ENCODE measurements at places on chromosomes 7 and 10.
A peak's percentile ranks its signal among the peaks of the same experiment; 100 is the strongest.

GRCh38 chr10:75261813-75262705 is 26.3 kb upstream of the COMTD1 start:
- no peak for DNase-seq

DNA sequence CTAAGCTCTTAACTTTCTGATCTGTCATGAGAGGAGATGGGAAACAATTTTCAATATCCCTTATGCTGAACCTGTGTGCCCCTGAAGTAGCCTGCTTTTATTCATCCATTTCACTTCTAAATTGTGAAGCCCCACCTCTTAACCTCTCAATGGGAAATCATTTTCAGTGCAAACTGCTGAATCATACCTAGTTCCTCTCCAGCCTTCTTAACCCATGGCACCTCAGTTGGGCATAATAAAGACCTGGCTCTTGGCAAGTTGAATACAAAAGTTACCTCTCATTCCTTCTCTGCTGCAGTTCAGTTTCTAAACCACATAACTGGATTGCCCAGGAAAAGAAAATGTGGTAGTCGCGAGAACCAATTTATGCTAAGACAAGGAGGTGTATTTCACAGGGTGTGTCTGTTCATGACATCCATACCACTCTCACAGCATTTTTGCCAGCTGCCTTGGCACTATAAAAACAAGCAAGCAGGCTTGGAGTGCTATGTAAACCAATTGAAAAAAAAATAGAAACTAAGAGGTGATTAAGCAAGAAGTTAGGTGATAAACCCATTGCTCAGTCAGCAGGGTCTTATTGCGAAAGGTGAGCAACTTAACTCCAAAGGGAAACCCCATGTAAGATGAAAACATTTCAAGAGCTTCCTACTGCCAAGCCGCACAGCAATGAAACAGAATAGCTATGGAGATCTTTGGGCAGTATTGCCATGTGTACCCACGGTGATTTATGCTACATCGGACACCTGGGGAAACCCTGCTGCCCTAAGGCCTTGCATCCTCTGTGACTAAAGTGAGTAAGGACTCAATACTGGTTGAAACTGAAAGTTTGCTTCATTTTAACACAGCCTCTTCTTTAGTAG is 57.0 kb upstream of the DKK1 start:
- no peak for DNase-seq

DNA sequence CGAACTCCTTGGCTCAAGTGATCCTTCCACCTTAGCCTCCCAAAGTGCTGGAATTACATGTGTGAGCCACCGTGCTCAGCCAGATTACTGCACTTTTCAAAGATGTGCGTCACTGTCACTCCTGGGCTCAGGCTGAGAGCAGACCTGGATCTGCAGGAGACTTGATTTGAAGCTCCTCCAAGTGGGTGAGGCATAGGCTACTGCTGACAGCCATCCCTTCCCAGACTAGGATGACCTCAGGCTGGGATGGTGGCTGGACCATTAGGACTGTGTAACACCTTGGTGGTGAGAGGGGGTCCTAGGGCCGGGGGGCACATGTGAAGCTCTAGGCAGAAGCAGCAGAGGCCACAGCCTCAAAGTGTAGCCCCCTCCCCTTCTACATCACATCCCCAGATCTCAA is 8.2 kb upstream of the SRRM3 start:
- no peak for DNase-seq

DNA sequence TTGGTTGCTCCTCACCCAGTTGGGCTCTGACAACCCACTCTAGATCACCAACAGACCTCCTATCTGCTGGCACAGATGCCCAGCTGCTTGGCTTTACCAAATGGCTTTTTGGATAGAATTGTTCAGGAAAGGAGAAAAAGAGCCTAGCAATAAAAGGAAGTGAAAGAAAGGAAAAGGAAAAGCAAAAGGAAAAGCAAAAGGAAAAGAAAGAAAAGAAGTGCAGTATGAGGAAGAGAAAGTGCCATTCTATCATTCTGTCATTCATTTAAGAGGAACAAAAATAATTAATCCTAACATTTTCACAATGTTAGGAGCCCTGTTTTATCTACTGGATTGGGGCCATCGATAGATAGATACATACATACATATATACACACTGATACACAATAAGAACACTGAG is 353.6 kb downstream of the THSD7A start:
- DNase-seq: no peak

GRCh38 chr10:125629758-125630376 is 53.1 kb downstream of the TEX36 start:
- DNase-seq: peak; percentile 41

DNA sequence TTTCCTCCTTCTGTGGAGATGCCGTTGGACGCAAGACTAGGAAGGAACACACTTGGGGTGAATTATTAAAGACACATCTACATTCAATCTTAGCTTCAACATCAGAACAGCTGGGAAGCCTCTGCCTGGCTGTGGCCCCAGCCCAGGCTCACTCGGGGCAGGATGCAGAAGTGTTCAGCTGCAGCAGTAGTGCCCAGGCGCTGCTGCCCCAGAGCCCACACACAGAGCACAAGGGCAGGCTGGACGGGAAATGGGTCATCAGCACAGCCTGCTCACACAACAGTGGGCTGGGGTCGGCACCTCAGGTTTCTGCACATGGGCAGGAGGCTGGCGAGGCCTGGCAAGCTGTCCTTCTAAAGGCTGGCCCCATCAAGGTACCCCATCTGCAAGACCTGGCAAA is 42.5 kb downstream of the NOD1 start:
- no peak for DNase-seq

GRCh38 chr7:147659036-147659995 is 931.2 kb upstream of the C7orf33 start:
- no peak for DNase-seq

DNA sequence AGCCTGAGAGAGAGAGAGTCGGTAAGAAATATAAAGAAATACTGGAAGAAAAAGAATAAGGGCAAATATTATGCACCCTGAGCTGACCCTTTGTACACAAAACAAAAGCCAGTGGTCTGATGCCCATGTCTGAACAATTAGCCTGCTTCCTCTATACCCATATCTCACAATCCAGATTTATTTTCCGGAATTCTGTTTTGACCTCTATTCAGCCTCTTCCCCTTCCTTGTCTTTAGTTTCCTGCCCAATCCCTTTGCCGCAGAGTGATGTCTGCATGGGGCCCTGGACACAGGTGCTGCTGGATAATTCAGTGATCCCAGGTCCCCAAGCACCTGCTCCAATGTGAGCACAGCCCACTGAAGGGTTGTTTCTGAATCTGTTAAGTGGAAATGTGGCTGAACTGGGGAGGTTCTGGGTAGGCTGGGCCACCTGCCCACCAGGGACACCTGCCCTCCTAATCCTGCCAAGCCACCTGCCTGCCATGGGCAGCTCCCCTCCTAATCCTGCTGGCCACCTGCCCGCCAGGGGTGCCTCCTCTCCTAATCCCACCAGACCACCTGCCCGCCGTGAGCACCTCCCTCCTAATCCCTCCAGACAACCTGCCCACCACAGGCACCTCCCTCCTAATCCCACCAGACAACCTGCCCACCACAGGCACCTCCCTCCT is 23.0 kb downstream of the ADGRA1 start:
- no peak for DNase-seq

DNA sequence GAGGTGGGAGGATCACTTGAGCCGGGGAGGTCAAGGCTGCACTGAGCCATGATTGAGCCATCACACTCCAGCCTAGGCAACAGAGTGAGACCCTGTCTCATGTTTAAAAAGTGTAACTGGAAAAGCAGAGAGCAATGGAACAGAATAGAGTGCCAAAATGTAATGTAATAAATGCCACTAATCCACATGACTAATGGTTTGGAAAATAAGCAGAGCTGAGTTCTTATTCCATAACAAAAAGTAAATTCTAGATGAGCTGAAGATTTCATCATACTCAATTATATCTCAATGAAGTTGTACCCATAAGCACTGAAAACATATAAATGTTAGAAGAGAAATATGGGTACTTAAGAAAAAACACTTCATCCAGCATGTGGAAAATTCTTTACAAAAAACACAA is 132.6 kb downstream of the USP6NL start:
- no peak for DNase-seq

DNA sequence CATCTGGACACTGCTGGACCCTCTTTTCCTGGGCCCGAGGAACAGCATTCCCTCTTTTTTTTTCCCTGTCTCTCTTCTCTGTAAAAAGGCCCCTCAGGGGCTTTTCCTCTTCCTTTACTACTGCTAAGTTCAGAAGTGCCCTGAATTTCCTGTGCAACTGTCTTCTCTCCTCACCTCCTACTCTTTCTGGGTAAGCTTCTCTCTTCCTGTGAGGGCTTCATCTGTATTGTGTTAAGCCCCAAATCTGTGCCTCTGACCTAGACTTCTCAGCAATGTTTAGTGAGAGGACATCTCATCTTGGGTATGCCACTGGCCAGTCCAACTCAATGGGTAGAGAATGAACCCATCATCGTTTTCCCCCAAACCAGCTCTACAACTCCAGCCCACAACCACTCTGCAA is 174.2 kb downstream of the PTEN start:
- no peak for DNase-seq

GRCh38 chr7:44307301-44307900 is 18.0 kb downstream of the CAMK2B start:
- DNase-seq: peak; percentile 18

DNA sequence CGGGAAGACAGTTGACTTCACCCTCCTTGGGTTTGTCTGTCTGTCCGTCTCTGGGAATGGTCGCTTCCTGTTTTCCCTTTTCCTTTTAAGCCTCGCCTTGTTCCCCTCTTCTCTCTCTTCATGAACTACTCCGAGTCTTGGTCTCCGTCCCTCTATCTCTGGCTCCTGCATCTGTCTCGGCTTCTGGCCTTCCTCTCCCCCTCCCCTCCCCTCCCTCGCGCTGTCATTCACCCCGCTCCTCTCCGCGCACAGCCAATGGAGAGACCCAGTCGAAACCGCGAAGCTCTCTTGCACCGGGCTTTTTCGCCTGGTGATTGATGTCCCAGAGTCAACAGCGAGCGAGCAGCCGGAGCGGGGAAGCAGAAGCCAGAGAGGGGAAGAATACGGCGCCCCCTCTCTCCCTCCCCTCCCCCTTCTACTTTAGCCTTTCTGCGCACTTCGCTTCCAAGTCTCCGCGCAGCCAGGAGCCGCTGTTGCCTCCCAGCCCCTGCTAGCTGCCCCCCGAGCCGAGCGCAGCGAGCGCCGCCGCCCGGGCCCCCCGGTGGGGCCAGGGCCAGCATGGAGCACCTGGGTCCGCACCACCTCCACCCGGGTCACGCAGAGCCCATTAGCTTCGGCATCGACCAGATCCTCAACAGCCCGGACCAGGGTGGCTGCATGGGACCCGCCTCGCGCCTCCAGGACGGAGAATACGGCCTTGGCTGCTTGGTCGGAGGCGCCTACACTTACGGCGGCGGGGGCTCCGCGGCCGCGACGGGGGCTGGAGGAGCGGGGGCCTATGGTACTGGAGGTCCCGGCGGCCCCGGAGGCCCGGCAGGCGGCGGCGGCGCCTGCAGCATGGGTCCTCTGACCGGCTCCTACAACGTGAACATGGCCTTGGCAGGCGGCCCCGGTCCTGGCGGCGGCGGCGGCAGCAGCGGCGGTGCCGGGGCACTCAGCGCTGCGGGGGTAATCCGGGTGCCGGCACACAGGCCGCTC is at the start of gene TLX1:
Gene TLX1, plus strand, starts transcription at position 317 of the 978 bp plus-strand sequence. Its CDS starts 242 bp downstream, at position 559.
- DNase-seq: peak; percentile 44

DNA sequence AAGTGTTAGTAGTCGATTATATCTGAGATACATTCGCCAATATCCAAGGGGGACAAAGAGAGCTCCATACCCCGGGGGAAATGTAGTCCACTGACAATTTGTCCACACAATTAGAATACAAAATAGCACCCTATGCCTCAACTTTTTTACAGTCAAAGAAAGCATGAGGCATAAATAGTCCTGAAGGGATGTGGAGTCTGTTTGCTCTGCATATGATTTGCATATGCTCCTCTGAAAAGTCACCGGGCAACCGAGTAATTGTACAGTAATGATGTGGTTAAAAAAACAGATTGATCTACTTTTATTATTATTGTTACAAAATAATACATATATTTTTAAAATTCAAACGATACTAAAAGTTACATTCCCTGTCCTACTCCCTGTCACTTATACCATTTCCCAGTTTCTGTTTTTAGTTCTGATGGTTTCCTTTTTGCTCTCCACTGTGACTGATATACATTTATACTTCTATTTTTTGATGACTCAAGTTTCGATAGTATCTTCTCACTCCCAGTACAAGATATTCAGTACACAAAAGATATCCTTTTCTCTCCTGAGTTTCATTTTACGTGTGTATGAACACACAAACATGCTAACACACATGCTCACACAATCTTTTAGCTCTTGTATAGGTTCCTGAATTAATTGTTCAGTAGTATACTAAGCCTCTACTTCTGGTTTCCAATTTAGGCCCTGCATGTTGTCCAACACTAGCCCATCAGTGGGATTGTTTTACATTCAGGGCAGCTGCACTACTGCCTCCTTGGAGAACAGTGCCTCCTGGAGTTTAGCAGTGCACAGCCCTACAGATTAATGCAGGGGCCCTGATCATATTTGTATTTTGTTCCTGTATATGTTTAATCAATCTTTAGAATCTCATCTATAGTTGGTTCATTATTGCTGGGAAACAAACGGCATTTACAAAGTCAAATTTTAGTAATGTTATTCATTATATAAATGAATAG is 130.9 kb downstream of the TES start:
- DNase-seq: peak; percentile 32

DNA sequence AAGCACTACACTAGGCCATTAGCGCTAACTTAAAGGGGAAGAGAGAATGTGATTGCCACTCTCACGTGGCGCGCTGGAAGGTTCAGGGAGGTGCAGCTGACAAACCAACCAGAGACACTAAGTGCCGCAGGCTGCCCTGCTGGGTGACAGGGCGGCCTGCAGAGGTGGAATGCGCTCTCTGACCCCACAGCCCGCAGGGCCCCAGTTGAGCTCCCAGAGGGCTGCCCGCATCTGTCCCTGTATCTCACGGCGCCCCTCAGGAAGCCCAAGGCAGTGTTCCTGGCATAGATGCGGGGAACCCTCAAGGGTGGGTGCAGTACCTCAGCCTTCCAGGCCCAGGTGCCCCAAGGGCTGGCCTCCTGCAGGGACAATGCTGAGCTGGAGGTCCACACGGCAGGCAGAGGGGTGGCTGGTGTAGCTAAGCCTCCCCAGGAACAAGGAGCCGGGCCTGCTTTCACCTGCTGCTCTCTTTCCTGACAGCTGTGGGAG is 66.6 kb downstream of the CALML3 start:
- DNase-seq: no peak

- no peak for DNase-seq
Measured at GRCh38 chr10:31207636-31208035, 111.4 kb upstream of the ZEB1 start.

GRCh38 chr10:15046626-15047025 is 2.9 kb downstream of the OLAH start:
- DNase-seq: no peak

DNA sequence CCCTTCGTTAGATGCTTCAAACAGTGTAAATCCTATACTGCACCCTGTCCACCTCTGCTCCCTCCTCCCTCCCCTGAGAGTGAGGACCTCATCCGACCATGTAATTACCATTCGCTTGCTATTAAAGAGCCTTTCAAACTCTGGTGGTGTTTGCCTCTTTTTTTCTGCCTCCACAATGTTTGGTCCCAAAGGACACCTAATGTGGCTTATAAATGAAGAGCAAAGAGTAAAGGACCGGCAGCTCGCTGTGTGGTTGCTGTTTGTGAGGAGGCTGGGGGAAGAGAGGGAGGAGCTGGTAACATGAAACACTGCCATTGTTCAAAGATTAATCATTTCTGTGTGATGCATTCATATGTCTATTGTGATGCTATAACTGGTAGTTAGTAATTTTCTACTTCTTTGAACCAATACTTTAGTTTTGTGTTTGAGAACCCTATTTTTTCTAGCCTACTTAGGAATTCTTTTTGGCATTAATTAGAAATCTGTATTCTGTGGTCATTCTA is 27.9 kb downstream of the MTURN start:
- no peak for DNase-seq

- no peak for DNase-seq
Measured at GRCh38 chr10:29304995-29305335, 16.1 kb downstream of the LYZL1 start.
